Activated CD4-positive, alpha-beta T cell treated with anti-CD3 and anti-CD28 coated beads, Interleukin-2, amount 50 U/mL, for 48 hours (primary cell): ENCODE measurements at places on chromosomes 12 and 14.

- no peak for DNase-seq
Observed at GRCh38 chr14:104080376-104081260, 4.9 kb upstream of the ASPG start.

GRCh38 chr14:96911499-96912149, 114.4 kb downstream of the VRK1 start:
- DNase-seq: peak; percentile 4

GRCh38 chr14:65550779-65551643, 138.5 kb downstream of the FUT8 start:
- DNase-seq: no peak

DNA sequence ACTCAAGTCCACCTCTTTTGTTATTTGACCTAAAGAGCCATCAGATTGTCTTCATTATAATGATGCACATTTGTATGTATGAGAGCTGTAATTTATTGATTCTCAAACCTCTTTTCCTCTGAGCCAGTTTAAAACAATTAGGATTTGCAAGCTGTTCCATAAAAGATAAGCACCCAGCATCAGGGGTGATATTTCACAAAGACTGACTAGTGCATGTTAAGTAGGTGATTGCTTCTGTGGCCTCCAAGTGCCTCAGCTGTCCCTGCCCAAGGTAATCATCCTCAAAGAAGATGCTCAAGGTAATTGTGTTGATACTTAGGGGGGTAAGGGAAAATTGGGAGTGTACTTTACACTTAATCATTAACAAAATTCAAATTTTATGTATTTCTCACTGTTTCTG, 18.2 kb downstream of the CEP128 start:
- DNase-seq: no peak

GRCh38 chr14:102200690-102201352, 61.1 kb downstream of the WDR20 start:
- DNase-seq: no peak

DNA sequence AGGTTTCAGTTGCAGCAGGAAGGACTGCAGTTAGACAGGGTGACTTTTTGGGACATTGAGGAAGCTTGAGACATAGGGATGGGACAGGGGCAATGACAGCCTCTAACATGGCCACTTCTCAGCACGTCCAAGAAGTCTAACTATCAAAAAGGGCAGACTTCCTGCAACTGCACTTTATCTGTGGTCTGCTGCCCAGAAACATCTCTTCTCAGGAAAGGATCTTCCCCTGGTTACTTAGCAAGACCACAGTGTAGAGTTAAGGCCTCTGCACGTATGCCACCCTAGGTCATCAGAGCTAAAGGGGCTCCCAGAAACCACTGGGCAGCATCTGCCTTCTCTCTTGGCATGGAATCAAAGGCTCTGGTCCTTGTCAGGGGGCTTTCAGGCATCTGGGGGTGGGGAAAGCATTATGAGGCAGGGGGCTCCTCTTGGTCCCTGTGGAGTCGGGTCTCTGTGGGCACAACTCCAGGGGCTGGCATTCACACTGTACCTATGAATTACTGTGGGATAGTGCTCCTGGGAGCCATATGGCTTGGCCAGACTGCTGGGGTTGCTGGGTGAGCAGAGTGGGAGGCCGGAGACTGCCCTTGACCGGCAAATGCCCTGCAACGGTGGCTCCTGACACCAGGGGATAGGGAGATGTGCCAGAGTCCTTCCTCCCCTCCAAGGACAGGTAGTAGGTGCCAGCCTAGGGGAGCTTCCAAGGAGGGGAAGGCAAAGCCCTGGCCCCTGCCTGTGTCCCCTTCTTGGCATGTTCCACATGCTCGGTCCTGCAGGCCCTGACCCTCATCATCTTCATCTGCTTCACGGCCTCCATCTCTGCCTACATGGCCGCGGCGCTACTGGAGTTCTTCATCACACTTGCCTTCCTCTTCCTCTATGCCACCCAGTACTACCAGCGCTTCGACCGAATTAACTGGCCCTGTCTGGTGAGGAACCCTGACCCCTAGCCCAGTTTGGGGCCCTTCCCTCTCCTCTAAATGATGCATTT, 1.0 kb downstream of the CMTM5 start:
- no peak for DNase-seq

DNA sequence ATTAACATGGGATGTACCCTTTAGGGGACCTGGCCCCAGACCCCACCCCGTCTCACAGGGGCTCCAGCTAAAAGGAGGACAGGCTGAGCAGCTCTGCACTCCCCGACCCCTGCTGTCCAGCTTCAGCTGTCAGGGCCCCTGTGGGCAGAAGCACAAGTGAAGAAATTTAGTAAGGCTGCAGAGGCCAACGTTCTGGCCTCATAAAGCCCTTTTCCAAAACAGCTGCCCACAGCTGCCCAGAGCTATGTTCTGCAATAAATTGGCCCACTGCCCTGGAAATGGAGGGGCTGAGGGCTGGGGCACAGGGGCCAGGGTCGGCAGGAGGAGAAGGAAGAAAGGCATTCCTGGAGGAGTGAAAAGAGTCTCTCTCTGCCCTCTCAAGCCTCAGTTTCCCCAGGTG, 357.1 kb downstream of the BCL11B start:
- no peak for DNase-seq

- DNase-seq: peak; percentile 58
Observed at GRCh38 chr12:94603434-94604365, 46.7 kb downstream of the TMCC3 start.

GRCh38 chr14:52299692-52300278, 14.3 kb upstream of the PTGER2 start:
- no peak for DNase-seq

DNA sequence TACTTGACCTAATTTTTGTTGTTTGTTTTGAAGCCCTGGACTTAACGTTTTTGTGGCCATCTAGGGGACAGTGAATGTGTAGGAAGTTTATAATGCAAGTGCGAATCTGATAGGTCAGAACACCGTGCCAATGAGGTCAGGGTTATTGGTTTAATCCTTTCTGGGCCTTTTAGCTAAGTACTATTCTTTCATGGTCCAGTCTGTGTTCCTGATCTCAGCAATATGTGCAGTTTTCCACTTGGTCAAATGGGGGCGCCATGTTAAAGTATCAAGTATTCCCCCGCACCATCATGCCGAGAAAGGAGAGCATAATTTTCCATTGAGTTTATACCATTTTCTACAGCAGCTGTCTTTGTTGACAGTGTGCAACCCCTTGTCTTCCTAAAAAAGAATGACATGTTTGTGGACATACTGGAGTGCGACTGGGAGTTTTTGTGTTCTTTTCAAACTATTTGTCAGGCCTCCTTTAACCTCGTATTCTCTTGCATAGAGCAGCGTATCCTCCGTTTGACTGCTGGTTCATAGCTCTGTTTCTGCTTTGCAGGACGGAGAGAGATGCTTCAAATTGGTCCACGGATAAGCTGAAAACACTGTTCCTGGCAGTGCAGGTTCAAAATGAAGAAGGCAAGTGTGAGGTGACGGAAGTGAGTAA, 1.3 kb downstream of the AHSA1 start:
- peak; percentile 78 for DNase-seq

DNA sequence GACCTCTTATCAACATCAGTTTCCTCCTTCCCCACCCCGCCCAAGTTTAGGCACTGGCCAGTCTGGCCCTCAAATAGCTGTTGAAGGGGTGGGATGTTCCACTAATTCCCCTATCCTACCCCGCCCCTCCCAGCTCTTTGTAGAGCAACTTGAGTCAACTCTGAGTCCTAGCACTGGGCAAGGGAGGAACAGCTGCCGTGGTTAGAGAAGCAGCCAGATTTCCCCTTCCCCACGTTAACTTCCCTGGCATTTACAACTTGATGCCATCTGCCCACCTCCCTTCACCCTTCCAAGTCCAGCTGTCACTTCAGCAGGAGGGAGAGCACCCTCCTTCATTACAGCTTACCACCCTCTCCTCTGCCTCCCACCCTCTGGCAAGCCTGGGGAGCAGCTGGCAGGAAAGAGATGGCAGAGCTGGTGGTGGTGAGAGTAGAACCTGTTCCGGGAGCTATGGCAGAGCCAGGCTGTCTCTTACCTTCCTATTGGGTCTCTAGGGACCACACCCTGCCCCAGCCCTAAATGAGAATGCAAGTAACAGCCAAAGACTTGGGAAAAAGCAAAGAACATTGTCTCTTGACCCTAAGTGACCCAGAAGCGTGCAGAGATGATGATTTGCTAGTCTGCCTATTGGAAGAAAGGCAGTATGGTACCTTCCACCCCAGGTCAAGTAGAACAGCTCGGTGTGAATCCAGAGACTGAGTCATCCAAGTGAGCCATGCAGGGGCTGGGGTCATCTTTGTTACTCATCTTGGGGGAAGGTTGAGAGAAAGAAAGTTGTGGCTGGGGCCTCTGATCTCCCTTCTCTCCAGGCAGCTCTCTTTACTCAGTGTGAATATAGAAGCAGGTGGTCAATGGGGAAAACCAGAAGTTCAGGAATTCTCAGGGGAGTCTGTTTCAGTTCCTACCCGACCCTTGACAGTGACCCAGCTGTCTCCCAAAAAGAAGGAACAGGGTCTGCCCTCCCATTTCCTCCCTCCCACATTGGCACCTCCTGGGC, 1.5 kb downstream of the BLOC1S1 start:
- peak; percentile 54 for DNase-seq

DNA sequence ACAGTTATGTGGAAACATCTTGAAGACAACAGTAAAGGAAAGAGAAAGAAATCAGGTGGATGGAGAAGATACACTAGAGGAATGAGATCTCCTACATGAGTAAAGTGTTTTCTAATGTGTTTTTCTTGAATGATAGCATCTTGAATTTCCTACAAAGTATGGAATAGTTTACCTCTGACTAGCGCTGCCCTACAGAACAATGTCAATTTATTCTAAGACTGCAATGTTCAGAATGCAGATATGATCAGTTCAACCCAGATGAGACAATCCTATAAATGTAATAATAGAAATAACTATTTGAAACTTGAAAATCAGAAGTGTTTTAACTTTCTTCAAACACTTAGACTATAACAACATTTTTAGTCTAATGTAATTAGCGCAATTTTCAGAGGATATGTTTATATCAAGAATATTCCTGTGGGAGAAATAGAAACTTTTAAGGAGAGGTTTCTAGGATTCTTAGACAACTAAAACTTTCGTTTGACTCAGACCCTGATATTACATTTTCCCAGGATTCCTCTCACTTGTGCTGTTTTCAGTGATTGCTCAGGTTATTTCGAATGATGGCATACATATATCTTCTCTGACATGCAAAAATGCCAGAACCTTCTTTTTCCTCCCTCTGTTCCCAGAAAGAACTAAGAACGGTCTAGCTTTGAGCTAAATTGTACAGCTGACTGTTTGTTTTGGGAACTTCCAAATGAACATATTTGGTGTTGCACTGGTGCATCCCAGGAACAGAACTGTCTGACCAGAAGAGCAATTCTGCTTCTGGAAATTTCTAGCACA, 1017.4 kb downstream of the DIO2 start:
- no peak for DNase-seq

DNA sequence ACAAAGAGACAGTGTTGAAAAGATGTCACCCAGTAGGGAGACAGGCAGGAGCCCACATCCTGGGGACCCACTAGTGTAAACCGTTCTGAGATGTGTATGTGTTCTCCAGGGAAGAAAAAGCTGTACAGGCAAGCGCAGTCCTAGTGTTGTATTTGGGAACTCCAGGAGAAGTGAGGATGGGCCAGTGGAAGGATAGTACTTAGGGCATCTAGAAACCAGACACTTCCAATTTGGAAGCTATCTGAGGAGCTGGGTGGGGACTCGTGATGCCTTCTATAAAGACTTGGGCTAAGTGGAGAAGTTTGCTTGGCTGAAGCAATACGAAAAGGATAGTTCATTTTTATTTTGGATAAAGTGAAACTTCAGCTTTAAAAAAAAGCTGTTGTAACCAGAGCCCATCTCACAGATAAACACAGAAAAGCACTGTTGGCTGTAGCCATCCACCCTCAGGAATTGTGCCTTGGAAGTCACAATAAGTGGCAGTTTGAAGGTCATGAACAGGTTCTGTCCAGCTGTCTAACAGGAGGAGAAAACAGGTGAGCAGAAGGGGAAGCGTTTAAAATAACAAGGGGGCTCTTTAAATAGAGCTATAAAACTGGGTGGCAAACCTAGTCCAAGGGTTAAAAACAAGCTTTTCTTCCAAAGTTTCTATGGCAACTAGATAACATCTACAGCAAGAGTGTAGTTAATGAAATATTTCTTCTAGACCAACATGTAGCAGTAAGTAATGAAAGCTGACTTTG, 108.0 kb upstream of the ARHGAP5 start:
- no peak for DNase-seq

- DNase-seq: no peak
Observed at GRCh38 chr12:42669553-42669952, 80.0 kb upstream of the PRICKLE1 start.

GRCh38 chr12:5185435-5186069, 141.9 kb downstream of the KCNA5 start:
- DNase-seq: no peak

- DNase-seq: no peak
Observed at GRCh38 chr14:75711796-75712211, 50.8 kb downstream of the TTLL5 start.

DNA sequence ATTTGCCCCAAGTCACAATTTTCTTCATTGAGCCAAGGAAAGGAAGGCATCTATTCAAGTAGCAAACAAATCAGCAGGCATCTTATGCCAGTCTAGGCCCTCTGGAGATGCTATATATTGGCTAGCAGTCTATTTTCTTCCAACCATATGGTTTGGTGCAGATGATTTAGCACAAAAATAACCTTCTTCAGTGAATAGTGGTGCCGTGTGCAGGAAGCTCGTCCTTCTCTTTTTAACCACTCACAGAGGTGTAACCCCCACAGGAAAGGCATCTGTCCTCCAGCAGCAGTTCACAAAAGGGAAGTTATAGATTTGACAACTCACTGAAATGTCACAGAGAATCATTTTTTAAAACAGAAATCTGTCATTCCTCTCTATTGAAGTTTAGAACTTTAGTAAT, 445.7 kb upstream of the SYT1 start:
- no peak for DNase-seq

- no peak for DNase-seq
Observed at GRCh38 chr14:89207925-89208328, 209.1 kb downstream of the FOXN3 start.

GRCh38 chr14:56703947-56704346, 106.3 kb downstream of the OTX2 start:
- no peak for DNase-seq

DNA sequence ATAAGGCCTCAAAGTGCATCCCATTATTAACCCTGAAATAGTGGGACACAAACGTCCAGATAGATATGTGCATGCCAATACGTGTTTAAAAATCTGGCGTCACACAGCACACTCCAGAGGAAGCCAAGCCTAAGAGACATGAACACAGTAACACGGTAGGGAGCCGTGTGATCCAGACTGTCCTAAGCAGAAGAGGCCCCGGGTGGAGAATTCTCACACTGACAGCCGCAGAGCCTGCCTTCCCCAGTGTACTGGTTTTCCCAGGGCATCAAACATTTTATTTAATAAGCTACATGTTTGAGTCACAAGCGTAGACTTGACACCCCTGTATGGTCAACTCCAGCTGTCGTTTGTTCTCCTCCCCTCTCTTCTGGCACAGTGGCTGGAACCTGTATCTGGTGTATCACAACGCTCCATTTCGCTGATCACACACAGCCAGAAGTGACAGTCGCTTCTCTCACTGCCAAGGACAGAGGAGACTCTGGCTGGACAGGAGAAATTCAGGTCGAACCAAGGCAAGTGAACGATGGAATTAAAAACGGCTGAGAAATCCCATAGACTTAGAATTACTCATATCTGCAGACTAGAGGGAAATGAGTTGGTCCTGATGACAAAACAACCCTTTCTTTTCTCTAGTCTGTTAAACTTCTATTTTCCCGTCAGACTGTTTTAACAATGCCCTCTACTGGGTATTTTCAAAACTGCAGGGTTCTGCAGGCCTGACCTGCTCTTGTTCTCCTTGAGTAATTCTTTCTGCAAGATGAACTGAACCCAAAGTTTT, 359.9 kb downstream of the RGS6 start:
- DNase-seq: peak; percentile 5
